ENCODE measurements at places on chromosomes 12 and 14. TPM values are rescaled to one million over a fixed set of nuclear protein-coding genes. Genes with fewer than 3 reads are reported as not detected.

GRCh38 chr12:13135371-13136178 is 32.1 kb upstream of the GSG1 start:
- DNase-seq: peak; percentile 84

GRCh38 chr12:68579254-68579653 is 31.4 kb upstream of the RAP1B start:
- no peak for DNase-seq

DNA sequence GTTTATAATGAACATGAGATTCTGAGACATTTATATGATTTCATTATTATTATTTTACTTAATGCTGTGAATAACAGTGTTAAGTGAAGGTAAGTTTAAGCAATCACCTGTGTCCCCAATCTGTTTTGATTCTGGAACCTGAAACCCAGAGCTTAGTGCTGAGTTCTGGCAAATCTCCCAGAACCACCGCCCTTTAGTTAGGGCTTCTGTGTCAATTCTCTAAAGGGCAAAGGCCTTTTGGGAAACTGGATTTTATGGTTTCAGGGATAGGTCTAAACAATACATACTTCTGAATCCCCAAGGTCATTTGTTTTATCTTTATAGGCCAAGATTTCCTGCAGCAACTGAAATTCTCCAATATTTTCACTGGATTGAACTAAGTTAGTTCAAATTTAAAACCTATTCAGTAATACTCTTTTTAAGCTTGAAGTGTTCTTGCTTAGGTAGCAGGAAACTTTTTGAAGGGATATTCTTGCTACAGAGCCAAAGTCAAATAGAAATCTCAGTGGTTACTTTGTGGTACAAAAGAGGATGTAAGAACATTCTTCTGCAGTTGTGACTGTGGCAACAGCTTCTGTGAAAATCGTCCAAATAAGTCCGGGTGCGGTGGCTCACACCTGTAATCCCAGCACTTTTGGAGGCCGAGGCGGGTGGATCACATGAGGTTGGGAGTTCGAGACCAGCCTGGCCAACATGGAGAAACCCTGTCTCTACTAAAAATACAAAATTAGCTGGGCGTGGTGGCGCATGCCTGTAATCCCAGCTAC is 10.0 kb upstream of the PKP2 start:
- no peak for DNase-seq

GRCh38 chr12:569091-569676 is 94.1 kb downstream of the NINJ2 start:
- DNase-seq: no peak

DNA sequence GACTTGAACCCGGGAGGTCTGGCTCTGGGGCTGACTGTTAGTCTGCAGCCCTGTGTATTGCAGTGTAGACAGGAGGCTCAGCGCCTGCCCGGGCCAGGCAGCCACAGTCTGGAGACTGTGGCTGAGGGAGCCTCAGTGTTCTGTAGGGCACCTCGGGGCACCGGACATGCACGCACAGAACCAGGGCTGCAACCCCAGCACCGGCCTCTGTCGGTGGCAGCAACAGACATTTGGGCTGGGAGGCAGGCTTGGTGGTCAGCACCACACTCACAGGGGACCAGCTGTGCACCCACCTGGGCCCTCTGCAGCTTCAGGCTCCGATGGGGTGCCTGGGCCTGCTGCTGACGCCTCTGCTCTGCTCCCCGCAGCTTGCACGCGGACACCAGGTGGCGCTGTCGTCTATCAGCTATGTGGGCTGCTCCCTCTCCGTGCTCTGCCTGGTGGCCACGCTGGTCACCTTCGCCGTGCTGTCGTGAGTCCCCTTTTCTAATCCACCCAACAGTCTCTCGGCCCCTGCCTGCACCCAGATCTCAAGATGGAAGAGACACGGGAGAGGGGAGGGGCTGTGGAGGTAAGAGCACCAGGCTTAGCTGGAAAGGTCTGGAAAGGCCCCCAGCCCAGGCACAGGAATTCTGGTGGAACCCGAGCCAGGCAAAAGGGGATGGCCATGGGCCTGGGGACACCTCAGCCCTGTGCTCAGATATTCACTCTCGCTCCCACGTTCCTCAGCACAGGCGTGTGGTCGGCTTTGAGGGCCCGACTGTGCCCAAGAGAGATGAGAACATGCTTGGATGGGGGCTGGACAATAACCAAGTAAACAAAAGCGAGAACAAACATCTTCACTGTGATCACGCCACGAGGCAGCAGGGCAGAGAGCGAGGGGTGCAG is 151.0 kb downstream of the ADGRD1 start:
- DNase-seq: peak; percentile 86

DNA sequence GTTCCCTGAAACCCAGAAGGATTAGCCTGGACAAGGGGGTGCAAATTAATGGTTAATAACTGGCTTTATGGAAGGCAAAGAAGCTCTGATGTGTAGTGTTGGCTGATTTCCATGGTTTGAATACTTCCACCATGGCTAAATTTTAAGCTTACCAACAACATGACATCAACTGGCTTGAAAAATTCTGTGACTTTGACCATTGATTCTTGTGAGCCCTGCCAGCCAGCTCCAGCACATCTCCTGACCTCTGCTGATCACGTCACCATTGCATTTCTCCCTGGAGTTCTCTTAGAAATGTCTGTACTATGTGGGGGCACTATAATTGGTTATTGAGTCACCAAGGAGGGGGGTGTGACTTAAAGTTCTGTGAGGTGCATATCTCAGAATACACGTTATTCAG is 171.2 kb downstream of the MYRFL start:
- no peak for DNase-seq

DNA sequence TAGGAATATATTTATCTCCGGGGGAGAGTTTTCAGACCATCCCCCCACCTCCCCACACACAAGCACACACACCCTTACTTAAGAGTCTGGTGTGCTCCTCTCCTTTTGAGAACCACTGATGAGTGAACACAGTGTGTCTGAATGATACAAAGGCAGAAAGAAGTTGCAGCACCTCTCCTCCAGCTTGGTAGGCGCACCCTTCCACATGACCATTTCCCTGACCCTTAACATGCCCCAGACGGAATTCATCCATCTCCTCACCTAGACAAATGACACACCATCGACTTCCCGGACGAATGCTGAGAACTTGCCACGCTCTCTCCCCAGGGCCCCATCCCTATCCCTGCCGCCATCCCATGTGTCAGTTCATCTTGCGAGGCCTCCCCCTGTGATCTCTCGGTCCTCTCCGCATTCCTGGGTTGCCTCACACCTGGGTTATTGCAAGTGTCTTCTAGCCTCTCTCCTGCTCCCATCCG is 3.9 kb downstream of the TNFRSF1A start:
- DNase-seq: no peak

GRCh38 chr14:69115407-69116185 is 37.3 kb downstream of the DCAF5 start:
- DNase-seq: no peak

GRCh38 chr12:116261525-116262100 is 15.9 kb downstream of the MED13L start:
- DNase-seq: no peak

GRCh38 chr12:70664465-70664881 is 27.2 kb upstream of the PTPRB start:
- no peak for DNase-seq

DNA sequence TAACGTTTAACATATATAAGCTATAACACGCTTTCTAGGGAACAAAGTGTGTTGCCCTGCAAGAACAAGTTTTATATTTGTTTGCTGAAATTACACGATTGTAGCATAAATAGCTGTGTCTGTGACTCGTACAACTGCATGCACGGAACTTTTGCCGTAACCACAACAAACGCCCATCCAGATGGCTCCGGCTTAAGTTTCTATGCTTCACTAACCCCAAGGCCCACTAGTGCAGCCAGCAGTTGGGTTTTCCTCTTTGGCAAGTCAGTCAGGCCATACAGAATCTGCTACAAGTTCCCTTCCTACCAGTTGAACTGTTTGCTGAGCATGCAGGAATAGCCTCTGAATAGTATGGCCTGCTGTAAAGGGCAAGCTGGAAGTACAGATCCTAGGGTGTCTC is 12.1 kb downstream of the CSRP2 start:
- DNase-seq: no peak

- DNase-seq: no peak
Measured at GRCh38 chr14:77488558-77488957, 10.1 kb downstream of the ISM2 start.

GRCh38 chr14:100882991-100883788 is 20.3 kb downstream of the RTL1 start:
- DNase-seq: no peak

The BDKRB2 gene
- 16.1 TPM for total RNA-seq

The ENDOU gene
- 0.91 TPM for total RNA-seq

The NRXN3 gene
- total RNA-seq: 2.4 TPM

The RD3L gene
- total RNA-seq: not detected

The TAS2R20 gene
- total RNA-seq: 4.1 TPM

Data from kidney (tissue), 22 donors.